ENCODE measurements at places on chromosomes 2 and 18.

DNA sequence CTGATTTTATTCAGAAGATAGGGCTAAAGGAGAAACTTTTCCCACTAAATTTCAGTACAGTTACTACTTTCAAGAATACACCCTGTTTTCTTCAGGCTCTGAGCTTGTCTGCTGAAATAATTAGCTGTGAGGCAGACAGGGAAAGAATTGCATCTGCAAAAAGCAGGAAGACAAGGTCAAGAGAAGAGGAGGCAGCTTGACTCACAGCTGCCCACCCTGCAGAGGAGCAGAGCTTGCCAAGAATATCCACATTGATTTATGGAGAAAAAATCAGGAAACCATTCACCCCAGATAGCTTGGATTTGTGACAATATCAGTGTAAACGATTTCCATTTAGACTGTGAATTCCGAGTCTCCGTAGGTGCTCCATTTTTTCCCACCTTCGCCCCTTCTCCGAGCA, 49.0 kb downstream of the ACTR2 start:
- no peak for DNase-seq

DNA sequence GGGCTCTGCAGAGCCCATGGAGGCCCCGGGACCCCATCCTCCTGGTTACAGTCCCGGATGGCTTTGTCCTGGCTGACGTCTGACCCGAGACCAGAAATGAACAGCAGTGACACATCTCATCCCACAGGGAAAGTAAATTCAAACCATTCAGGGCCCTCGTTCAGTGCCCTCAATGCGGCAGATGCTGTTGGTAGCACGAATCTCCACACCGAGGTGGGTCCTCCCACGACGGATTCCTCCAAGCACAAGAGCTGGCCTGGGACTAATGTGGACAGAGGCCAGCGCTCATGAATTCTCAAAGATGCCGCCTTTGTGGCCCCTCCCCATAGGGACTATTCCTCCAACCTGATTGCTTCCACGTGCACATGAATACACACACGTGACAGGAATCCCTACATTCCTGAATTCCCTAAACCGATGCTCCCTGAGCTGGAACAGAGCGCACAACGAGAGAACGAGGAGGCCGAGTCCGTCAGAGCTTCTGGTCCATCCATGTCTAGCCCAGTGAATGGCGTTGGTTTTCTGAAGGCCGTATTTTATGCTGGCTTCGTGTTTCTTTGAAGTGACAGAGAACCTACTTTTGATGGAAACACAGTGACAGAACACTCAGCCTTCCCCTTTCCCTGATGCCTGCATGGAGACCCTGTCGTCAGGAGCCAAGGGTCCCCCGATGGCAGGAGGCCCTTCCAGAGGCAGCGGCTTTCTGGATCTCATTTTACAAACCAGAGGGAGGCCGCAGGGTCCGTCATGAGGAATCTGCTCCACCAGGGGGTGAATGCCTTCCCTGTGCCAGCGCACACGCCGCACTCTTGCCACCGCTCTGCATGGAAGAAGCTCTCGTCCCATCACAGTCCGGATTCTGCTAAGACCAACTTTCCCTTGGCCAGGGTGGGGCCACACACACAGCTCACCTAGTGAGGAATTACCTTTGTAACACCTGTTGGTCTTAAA, 64.3 kb upstream of the SNTG2 start:
- no peak for DNase-seq

DNA sequence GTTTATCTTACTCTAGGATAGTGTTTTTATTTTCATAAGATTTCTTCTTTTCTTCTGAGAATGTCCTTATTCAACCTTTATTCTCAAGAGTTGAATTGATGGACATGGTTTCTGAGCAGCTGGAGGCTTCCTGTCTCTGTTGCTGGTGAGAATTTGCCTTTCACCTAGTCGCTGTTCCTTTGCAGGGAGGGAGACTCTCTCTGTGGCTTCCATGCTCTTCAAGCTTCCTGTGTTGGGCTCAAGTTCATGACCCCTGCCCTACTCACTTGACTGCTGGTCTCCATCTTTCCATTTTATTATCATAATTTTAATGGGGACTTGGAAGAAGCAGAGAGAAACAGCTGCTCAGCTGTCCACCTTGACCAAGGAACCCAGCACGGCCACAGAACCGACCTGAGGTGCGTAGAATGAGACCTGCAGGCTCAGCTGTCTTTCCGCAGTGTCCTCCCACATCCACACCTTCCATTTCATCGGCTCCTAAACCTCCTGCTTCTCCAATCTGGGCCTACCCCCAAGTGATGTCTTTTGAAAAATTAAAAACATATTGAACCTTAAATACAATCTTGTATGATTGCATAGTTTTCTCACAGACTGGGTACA, 24.2 kb downstream of the TMEM18 start:
- DNase-seq: no peak

DNA sequence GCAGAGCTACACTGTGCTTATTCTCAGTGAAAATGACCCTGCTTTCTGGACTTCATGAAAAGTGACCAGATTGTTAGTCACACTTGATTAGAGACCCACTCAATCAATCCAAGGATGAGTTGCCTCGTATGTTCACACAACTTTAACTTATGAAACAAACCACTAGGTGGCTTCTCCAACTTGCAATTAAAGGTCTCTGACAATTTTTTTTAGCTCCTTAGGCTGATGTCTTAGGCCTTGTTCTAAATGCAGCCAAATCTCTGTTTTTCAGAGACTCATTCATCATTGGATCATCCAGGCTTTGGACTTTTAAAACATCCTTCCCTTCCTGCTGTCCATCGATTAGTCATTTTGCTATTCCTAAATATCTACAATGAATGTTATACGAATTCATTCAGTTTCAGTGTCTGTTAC, 63.4 kb downstream of the MREG start:
- DNase-seq: peak; percentile 66

- peak; percentile 96 for DNase-seq
These were observed 45.2 kb downstream of the ACVR1 start for GRCh38 chr2:157830696-157831570.

- DNase-seq: no peak
These were observed 44.4 kb downstream of the CERS6 start for GRCh38 chr2:168500516-168500915.

- no peak for DNase-seq
These were observed 101.9 kb upstream of the RAB12 start for GRCh38 chr18:8507361-8507760.

GRCh38 chr2:156763174-156763573, 327.0 kb downstream of the GPD2 start:
- no peak for DNase-seq

- DNase-seq: peak; percentile 29
These were observed 31.3 kb downstream of the LANCL1 start for GRCh38 chr2:210445116-210445707.

DNA sequence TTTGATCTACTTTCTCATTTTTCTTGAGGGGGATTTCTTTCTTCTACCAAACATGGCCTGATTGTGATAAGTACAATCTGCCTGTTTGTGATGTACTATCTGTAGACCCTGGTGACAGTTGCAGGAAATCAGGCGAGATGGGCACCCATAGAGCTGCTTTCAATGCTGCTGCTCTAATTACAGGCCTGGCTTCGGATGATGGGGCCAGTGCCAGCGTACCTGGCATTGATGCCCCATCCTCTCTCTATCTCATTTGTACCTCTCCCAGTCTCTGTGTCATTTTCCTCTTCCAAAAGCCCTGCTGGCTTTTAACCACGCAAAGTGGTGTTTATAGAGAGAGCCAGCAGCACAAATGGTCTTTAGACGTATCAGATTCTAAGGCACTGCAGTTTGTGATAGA, 69.9 kb downstream of the KCTD18 start:
- no peak for DNase-seq

GRCh38 chr18:78406743-78407465, 572.7 kb upstream of the SALL3 start:
- DNase-seq: no peak

- no peak for DNase-seq
These were observed 483.4 kb downstream of the RNF144A start for GRCh38 chr2:7400628-7401027.

DNA sequence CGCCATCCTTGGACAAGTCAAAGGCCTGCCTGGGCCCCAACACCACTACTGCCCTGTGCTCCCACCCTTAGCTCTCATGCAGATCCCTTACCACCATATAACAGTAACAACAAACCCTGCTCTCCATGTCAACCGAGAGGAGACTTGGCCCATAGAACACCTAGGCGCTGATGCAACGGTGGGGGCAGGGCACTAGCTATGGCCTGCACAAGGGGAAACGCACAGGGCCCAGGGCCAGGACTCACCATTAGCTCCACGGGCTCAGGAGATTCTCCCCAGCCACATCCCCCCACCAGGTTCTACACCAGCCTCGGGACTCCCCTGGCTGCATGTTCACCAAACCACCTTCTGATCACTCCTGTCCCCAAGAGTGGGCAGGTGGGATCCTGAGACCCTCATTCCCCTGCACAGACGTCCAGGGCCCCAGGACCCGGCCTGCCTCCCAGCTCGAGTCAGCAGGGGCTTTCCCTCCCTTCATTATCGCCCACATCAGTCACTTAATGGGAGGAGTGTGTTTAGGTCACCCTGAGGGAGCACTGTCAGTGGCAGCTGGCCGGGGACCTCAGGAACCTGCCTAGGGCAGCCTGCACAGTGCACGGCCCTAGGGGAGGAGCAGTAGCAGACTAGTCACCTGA, 29.3 kb downstream of the ANKMY1 start:
- no peak for DNase-seq

DNA sequence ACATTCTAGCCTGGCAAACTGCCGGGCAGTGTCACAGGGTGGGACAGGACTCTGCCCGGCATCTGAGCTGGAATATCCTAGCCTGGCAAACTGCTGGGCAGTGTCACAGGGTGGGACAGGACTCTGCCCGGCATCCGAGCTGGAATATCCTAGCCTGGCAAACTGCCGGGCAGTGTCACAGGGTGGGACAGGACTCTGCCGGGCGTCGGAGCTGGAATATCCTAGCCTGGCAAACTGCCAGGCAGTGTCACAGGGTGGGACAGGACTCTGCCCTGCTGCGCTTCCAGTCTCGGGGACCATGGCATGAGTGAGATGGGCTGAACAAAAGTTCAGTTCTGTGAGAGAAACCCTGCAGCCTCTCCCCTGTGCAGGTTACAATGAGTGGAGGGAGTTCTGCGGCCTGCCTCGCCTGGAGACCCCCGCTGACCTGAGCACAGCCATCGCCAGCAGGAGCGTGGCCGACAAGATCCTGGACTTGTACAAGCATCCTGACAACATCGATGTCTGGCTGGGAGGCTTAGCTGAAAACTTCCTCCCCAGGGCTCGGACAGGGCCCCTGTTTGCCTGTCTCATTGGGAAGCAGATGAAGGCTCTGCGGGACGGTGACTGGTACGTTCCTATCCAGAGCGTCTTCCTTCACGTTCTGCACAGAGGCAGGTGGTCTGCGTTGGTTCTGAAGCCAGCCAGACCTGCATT, 80.3 kb downstream of the TPO start:
- DNase-seq: no peak

GRCh38 chr2:147214914-147215313, 629.9 kb upstream of the ACVR2A start:
- DNase-seq: no peak

- no peak for DNase-seq
These were observed 27.7 kb upstream of the PTPN4 start for GRCh38 chr2:119731983-119732382.

GRCh38 chr2:165440367-165440766, 29.1 kb upstream of the CSRNP3 start:
- DNase-seq: no peak

DNA sequence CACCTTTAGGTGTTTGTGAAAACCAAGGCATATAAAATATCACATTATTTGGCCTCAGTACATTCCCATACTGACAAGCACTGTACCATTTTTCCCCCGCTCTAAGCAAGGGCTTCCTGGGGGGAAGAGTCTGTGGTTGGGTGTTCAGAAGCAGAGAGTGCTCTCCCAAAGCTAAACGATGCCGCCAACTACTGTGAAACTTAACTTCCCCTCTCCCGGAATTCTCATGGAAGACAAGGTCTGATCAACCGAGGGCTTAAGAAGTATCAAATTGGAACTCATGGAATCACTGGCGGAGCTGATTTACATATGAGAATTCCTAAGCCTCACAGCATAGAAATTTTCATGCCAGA, 433 bp upstream of the MFF start:
- DNase-seq: no peak

GRCh38 chr2:198173242-198173641, 368.8 kb downstream of the PLCL1 start:
- DNase-seq: no peak

DNA sequence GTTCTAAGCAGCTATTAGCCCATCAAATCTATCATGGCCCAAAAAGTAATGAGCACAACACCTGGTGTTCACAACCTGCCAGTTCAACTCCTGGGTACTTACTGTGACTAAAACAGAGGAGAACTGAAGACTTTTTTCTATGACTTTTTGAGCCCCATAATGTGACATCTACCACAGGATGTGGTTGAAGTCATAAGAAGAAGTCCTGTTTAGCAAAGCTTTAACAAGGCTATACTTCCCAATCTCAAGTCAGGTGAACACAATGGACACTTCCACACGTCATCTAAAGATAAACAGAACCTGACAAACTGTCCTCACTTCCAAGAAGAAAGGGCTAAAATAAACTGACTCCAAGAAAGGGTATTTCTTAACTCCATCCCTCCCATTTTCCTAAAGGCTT, 138.8 kb downstream of the ATAD2B start:
- no peak for DNase-seq

DNA sequence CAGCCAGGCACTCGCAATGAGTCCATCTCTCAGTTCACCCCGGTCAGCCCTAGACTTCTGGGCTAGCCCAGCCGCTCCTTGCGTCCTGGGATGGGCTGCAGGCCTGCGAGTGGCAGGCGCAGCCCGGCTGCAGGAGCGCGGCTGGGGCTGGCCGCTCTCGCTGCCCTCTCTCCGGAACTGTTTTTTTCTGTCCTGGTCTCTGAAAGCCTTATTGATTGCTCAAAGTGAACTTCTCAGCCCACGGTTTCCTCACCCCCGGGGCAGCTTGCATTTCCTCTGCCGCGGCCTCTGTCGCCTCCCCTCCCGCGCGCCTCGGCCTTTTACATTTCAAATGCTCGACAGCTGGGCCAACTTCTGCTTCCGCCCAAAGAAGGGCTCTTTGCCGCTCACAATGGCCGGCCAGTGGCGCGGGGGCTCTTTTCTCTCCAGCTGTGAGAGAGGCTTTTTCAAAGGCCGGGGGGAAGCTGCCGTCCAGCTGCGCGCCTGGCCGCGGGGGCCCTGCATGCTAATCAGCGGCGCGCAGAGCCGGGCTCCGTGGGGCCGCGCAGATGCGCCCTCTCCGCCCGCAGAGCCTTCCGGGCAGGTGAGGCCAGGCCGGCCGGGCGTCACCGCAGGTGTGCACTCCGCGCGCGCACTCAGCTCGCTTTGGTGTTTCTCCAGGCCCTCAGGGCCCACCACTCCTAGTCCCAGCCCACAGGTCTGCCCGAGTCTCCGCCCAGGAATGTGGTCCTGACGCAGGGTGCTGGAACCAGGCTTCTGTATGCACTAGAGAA, 513.8 kb downstream of the RNF144A start:
- peak; percentile 2 for DNase-seq

Data from epithelial cell of esophagus (primary cell).